Stimulated activated CD4-positive, alpha-beta T cell treated with anti-CD3 and anti-CD28 coated beads, Interleukin-2, amount 100 ng/mL, for 24 hours (primary cell): ENCODE measurements at places on chromosomes 2 and 18.

DNA sequence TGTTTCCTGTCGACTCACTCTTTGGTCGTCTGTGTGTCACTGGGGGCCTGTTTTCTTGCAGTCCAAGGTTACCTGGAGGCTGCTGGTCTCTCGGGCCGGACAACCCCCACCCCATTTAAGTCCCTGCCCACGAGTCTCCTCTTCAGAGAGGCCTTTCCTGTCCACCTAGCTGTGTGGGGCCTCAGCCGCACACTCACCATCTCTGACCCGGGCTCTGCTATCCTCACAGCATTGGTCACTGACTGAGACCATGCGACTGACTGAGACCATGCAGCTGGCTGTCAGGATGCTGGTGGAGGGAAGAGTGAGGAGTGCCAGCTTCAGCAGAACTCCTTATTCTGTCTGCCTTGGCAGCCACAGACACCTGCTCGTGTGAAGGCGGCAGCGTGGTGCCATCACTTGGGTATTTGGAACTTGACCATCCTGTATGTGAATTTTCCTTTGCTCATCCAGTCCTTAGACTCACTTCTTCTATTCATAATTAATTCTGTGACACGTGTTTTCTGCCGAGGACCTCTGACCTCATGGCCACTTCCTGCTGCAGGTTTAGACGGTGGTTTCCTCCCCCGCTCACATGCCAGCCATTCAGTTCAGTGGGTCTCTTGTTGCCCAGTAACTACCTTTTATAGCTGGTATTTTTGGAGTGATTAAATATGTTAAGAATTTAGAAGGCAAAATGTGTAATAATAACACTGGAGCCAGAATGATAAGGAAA, 47.5 kb upstream of the ASB1 start:
- no peak for DNase-seq

GRCh38 chr18:44799382-44799906, 118.8 kb downstream of the SETBP1 start:
- no peak for DNase-seq

DNA sequence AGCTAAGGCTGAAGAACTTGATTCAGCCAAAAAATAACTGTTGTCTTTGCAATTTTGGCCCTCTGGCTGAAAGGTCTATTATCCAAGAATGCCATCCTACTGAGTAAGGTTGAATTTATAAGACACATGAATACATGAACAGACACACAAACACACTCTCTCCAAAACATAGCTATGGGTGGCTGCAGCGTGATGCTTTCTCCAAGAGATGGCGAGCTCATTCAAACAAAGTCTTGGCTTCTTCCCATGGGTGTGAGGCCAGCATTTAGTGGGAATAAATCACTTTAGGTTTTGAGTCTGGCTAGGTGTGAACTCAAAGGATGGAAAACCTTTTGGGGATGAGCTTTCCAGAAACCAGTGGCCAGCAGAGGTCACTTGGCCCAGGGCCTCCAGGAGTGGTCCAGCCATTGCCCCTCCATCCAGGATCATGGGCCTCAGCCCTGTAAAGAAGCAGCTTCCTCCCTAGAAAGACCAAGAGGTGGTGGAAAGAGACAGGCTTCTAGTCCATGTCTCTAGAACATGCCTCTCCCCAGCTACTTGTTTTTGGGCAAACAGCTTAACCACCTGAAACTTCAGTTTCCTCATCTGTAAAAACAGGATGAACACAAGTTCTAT, 11.0 kb upstream of the OSR1 start:
- DNase-seq = no peak

DNA sequence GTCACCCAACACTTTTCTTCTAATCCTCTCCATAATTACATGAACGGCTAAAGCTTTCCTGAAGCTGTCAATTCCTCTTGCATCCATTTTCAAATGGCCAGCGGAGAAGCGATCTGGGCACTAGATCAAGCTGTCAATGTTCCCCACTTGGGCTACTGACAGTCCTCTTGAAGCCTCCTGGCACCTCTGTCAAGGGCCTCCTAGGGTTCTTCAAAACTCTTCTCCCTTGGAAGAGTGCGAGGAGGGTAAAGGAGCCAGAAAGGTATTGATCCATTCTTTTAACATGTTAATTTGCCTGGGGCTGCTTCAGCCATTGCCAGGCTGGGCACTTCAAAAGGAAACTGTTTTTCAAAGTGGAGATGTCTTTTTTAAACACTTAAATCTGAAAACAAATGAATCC, 19.8 kb downstream of the EPHA4 start:
- no peak for DNase-seq

GRCh38 chr2:230520875-230521155, 104.8 kb downstream of the SP100 start:
- no peak for DNase-seq
